Stimulated activated CD4-positive, alpha-beta T cell treated with anti-CD3 and anti-CD28 coated beads, TNF-alpha, amount 100 ng/mL, for 24 hours (primary cell): ENCODE measurements at places on chromosomes 7 and 10.

DNA sequence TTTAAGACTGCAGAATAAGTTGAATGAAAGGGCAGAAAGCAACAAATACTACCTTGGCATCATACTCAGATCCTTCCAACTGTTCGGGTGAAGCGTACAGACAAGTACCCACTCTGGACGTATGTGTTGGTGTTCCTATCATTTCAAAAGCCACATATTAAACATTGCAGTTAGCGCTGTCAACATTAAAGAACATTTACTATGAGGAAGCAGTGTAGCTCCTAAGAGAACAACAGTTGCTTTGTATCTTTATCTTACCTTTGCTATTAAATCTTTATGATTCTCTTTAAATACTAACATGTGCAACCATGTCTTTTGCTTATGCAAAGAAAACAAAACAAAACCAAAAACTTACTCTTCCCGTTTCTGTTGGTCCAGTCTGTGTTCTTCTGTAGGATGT lies 2.6 kb upstream of the ANKRD61 start:
- DNase-seq: no peak

- no peak for DNase-seq
Measured at GRCh38 chr10:46311501-46311951, 24.7 kb downstream of the ANTXRL start.

GRCh38 chr10:100163704-100164621 lies 21.9 kb downstream of the ERLIN1 start:
- DNase-seq: no peak

DNA sequence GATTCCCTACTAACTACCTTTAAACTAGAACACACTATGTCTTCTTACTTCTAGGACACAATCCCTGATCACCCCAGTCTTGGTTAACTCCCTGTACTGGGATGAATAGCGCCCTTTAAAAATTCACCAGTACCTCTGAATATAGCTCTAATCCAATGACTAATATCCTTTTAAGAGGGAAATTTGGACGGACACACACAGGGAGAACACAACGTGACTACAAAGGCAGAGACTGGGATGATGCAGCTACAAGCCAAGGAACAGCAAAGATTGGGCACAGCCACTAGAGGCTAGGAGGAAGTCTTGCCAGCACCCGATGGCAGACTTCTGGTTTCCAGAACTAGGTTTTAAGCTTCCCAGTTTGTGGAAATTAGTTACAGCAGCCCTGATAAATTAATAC lies 81.4 kb downstream of the MALSU1 start:
- no peak for DNase-seq

- no peak for DNase-seq
Measured at GRCh38 chr7:37908221-37908788, 8.3 kb downstream of the SFRP4 start.

DNA sequence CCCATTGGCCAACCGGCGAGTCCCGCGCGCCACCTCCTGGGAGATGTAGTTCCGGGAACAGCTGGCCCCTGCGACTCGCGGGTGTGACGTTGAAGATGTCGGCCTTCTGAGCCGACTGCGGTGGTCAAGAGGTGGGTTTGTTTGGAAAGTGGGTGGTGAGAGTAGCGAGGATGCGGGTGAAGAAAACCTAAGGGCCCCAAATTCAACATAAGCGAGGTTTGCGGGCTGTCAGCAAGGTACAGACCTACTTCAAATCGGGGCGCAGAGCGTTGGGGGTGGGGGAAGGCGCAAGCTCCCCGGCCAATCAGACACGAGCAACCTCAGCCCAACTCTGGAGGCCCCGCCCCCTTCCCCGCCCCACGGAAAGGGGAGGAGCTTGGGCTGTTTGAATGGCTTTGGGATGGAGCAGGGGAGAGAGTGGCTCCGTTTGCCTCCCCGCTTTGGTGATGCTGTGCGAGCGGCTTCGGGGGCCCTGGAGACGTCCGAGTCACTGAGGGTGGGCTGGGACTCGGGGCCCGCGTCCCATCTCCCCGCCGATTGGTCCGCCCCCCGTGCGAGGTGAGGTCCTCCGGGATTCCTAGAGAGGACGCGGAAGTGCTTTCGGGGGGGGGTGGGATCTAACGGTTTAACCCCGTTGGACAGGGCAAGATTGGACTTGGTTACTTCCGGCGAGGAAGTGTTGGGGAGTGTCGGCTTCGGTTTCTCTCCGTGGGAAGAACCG lies at the start of gene ZKSCAN5:
Gene ZKSCAN5, plus strand, starts transcription at position 60 of the 721 bp plus-strand sequence. CDS start 1,383 bp downstream, outside the sequence.
- peak; percentile 93 for DNase-seq

DNA sequence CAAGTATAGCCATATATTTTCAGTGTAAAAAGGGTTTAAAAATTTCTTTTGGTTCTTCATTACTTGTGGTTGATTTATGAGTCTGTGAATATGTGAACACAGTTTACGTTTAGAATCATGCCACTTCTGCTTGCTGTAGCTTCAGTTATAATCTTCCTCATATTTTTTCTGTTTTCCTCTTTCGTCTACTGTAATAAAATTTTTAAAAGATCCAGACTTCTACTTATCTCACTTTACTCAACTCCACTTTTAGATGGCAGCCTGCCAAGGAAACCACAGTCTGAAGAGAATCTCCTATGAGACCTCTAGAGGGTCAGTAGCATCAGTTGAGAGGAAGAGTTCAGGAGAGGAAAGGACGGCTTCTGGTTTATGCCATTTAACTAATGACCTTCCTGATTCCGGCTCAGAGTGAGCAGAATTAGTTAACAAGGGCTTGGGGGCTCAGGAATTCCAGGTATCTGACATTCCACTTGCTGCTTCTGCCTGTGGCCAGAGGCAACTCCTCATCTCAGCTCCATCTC lies 21.4 kb downstream of the CREB5 start:
- DNase-seq: no peak

GRCh38 chr7:155296006-155296787 lies 1.5 kb upstream of the INSIG1 start:
- DNase-seq: no peak

GRCh38 chr10:89274928-89275327 lies 23.4 kb upstream of the LIPA start:
- DNase-seq: no peak

DNA sequence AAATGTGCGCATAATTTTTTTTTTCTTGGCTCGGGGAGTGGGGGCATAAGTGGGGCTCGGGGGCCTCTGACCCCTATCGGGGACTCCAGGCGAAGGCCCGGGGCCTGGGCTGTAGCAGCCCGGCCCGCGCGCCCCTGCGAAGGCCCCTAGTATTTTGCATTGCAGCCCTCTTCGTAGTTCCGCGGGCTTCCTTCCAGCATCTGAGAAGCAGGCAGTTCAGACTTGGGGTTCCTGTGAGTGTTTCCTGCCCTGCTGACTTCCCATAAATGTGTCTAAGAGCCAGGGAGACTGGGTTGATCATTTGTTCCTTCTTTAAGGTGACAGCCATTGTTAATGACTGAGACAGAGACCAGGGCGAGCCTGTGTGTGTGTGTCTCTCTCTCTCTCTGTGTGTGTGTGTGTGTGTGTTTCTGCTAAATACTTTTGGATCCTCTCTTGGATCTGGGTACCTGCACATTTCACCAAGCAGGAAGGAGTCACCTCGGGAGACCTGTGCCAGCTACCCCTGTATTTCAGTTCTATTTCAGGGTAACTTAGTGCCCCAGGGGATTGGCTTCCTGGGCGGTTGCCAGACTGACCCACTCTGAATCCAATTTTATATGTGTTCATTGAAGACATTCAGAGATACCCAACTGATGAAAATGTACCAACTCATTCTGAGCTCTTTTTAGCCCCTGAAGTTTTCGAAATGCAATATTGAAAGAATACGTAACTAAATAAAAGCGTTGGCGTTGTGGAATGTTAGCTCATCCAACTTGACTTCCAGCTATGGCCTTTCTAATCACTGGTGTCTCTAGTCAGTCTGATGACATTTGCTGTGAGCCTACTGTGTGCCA lies 805 bp downstream of the MSRB2 start:
- no peak for DNase-seq

DNA sequence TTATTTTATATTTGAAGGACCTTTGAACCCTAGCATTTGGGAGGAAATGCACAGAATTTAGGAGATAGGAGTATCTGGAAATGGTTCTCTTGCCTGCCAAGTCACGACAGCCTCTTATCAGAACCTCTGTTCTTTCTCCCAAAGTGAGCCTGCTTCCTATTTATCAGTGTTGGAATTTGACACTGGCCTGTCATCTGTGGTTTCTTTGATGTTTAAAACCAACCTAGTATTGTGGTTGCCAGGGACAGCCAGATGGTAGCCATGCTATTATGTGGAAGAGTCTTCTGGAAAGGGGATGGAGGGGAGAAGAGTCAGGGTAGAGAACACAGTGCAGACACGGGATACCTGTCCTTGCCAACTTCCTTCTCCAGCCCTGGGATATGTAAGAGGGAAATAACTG lies 21.1 kb downstream of the ZNF282 start:
- no peak for DNase-seq

GRCh38 chr7:30074422-30075030 lies 46.3 kb downstream of the PLEKHA8 start:
- no peak for DNase-seq

- DNase-seq: no peak
Measured at GRCh38 chr7:44965441-44965903, 13.3 kb downstream of the MYO1G start.

DNA sequence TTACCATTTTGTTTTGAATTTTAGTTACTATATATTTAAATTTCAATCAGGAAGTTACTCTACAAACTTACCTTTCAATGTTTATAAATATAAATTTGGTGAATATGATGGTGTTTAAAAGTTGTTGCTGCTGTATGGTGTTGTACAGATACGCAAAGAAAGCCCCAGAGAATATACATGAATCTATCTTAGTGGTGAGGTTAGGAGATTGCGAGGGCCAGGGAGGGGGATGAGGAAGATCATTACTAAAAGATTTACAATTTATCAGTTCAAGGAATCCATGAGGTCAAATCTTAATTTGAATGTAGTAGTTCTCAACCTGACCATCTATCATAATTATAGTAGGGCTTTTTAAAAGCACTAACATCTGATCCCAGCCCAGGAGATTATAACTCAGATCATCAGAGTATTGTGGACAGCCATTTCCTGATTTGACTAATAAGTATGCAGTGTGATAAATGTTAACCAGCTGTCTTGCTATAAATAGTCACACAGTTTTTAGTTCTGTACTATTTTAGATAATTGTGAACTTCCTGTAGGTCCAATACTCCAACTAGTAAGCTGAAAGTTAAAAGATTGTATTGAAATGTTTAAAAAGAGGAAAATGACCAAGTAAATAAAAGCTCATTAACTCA lies 23.6 kb downstream of the FAM3C start:
- DNase-seq: no peak

DNA sequence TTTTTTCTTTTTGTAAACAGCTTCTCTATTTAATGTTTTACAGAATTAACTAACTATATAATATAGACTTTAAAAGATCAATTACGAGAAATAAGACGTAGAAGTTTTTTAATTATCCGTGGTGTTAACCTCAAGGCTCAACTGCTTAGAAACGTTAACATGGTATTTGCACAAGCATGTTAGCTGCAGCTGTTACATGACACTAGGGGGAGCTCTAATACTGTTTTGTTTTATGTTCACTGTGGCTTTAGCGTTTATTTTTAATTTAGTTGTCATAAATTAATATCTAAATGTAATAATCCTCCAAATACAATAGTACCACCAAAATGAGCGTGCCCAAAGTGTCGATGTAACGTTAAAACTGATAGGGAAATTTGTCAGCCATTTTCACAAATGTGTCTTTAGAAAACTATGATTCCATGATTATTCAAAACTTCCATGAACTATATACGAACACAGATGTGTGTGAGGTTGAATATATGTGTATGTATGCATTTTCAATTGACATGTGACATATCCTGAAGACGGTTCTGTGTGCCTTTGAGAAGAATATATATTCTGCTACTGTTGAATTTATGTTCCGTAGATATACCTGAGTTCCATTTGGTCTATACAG lies 828.8 kb upstream of the MBL2 start:
- DNase-seq: no peak

DNA sequence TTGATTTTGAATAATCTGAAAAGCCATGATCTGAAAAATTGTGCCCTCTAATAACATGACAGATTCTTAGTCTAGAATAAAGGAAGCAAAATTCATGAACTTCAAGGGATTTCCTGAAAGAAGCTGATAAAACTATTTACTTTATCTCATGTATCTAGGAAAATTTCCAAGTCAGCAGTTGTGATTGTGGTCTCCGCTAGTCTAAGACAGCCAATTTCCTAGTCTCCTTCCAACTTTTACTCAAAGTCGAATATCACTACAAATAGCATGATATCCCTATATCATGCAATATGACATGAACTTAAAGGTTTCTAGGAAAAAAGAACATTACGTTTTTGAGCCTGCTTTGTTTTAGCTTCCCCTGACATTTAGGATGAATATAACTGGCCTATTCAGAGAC lies 202.1 kb upstream of the GHITM start:
- DNase-seq: no peak

GRCh38 chr10:119700321-119700954 lies 25.4 kb upstream of the INPP5F start:
- no peak for DNase-seq

GRCh38 chr7:46622251-46622650 lies 701.2 kb upstream of the IGFBP3 start:
- DNase-seq: no peak

- DNase-seq: no peak
Measured at GRCh38 chr7:15932318-15932717, 245.8 kb upstream of the MEOX2 start.

DNA sequence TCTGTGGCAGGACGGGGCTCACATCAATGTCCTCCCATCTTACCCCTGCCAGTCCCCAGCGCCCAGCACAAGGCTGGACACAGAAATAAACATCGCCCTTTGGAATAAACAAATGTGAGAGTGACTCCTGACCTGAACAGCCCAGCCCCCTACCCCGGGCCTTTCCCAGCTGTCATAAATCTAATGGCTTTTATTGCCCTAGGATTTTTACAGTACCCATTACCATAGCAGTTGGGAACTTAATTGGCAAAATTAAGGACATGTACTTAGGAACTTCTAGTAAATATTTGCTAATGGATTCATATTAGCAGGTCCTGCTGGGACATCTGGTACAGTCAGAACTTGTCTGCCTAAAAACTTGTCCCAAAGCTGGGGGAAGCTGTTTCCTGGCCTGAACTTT lies 76.6 kb downstream of the GLRX3 start:
- no peak for DNase-seq

DNA sequence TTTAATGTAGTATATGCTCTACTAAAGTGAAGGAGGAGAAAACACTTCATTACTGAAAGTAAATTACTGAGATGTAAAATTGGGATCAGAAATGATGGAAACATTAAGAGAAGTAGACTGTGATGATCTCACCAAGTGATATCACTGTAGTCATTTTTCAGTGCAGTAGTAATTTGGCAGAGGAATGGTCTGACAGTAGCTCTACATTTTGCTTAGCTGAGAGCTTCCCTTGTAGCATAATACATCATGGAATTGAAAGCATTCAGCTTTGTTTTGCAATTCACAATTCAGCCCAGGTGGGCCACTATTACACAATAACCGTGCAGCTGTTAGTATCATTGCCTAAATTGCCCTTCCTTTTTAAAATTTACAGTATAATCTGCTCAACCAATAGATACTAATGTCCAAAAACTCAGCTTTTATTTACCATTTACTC lies 19.4 kb upstream of the CABCOCO1 start:
- no peak for DNase-seq
